ENCODE measurements at places on chromosomes 6 and 20.

GRCh38 chr20:58173930-58174707 lies 54.3 kb downstream of the ANKRD60 start:
- no peak for DNase-seq

DNA sequence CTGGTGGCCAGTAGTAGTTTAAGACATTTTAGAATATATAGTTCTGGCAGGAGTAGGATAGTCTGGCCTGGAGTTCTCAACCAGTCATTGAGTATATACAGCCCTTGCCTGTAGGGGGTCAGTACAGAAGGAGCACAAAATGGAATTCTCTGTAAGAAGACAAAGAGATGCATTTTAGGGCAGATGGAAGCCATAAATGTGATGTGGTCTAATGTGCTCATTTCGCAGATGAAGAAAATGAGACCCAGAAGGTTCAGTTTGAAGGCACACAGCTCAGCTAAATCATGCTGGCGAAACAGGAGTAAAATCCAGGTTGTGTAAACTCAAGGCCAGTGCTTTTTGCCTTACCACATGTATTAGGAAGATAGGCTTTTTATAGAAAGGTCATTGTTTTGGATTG lies 29.6 kb downstream of the QKI start:
- no peak for DNase-seq

- DNase-seq: no peak
Observed at GRCh38 chr20:36541768-36542488, 609 bp downstream of the MYL9 start.

DNA sequence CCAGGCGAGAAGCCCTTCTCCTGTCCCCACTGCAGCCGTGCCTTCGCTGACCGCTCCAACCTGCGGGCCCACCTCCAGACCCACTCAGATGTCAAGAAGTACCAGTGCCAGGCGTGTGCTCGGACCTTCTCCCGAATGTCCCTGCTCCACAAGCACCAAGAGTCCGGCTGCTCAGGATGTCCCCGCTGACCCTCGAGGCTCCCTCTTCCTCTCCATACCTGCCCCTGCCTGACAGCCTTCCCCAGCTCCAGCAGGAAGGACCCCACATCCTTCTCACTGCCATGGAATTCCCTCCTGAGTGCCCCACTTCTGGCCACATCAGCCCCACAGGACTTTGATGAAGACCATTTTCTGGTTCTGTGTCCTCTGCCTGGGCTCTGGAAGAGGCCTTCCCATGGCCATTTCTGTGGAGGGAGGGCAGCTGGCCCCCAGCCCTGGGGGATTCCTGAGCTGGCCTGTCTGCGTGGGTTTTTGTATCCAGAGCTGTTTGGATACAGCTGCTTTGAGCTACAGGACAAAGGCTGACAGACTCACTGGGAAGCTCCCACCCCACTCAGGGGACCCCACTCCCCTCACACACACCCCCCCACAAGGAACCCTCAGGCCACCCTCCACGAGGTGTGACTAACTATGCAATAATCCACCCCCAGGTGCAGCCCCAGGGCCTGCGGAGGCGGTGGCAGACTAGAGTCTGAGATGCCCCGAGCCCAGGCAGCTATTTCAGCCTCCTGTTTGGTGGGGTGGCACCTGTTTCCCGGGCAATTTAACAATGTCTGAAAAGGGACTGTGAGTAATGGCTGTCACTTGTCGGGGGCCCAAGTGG lies 5.3 kb downstream of the SNAI1 start:
- DNase-seq: no peak

- DNase-seq: no peak
Observed at GRCh38 chr20:25532971-25533391, 52.4 kb downstream of the NINL start.

GRCh38 chr6:117311726-117312125 lies 46.4 kb downstream of the VGLL2 start:
- DNase-seq: no peak

DNA sequence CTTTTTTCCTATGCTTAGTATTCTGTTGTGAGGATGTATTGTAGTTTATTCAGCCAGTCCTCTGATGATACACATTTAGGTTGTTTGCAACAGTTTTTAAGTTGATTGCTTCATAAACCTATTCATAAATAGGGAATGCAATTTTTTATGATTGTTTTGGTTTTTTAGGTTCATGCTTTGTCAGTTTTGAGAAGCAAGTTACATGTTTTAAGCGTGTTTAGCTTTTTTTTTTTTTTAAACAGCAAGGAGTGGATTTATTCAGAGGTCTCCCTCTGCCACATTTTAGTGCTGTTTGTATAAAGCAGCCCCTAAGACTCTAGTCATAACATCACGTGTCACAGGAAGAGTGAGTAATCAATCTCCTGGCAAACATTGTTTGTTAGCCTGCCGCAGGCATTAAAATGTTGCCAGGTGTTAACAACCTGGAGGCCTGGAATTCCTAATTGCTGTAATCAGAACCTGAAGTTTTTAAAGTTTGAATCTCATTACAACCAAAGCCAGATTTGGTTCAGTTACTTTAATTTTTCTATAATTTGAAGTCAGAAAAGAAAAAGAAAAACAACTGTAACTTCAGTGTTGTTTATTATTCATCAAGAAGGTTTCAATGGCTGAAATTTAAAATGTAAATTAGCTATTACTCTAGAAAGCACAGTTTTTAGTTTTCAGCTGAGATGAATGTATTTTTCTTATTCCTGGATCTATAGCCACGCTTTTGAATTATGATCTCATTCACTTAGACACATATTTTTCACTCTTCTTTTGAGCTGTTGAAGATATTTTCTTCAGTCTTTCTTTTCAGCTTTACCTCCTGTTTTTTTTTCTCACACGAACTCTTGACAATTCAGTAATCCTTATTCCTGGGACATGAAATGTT lies 59.2 kb downstream of the KCNS1 start:
- DNase-seq: no peak

GRCh38 chr20:35465976-35466375 lies 10.6 kb downstream of the CEP250 start:
- DNase-seq: no peak

DNA sequence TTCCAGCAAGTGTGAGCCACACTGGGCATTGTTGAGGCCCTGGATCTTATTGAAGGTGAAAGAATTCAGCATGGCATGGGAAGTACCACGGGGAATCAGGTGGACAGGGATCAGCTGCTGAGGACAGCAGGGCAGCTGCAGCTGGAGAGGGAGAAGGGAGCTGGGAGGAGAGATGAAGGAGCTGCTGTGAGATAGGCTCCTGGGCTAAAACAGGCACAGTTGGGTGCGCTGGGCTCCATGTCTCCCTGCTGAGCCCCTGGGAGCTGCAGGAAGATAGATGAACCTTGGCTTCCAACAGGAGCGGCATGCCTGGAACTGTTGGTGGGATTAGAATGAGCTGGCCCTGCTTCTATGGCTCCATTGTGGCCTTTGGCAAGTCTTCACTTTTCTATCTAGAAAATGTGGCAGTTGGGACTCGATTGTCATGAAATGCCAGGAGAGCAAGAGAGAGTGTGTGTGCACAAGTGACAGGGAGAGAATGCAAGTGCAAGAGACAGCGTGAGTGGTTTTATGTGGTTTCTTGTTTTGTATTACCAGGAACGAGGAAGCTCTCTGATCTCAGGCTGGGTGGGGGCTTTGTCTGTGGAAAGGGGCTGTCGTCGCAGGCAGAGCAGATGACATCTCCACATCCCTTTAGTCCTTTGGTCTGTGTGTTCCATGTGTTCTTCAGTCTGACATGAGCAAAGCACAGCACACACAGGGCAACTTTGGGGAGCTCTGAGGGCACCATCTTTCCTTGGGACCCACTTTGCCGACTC lies 20.4 kb downstream of the SNPH start:
- DNase-seq: no peak

GRCh38 chr6:44423306-44423705 lies 35.8 kb downstream of the CDC5L start:
- no peak for DNase-seq

GRCh38 chr6:38786486-38786885 lies 71.4 kb downstream of the DNAH8 start:
- no peak for DNase-seq

GRCh38 chr20:52313341-52313963 lies 121.9 kb upstream of the ZFP64 start:
- peak; percentile 72 for DNase-seq

GRCh38 chr6:44785130-44785529 lies 397.6 kb downstream of the CDC5L start:
- DNase-seq: no peak

- no peak for DNase-seq
Observed at GRCh38 chr6:12348530-12349511, 58.7 kb downstream of the EDN1 start.

GRCh38 chr6:112029045-112029822 lies 24.7 kb upstream of the CCN6 start:
- DNase-seq: peak; percentile 22

- DNase-seq: no peak
Observed at GRCh38 chr20:55947701-55948100, 57.6 kb downstream of the CBLN4 start.

DNA sequence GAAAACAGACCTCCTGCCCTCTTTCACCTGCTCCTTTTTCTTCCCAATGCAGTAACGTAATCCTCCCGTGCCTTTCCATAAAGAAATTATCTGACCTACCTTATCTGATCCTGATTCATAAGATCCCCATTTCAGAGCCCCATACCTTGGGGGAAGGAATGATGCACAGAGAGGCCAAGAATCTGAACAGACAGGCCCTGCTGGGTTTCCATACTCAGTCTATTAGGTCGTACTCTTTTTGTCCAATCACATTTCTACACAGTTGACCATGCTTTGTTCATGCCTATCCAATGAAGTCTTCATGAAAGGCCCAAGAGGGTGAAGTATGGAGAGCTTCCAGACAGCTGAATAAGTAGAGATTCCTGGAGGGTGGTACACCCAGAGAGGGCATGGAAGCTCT lies 25.3 kb downstream of the SRPK1 start:
- DNase-seq: no peak

GRCh38 chr6:142225552-142225951 lies 76.3 kb upstream of the ADGRG6 start:
- no peak for DNase-seq

DNA sequence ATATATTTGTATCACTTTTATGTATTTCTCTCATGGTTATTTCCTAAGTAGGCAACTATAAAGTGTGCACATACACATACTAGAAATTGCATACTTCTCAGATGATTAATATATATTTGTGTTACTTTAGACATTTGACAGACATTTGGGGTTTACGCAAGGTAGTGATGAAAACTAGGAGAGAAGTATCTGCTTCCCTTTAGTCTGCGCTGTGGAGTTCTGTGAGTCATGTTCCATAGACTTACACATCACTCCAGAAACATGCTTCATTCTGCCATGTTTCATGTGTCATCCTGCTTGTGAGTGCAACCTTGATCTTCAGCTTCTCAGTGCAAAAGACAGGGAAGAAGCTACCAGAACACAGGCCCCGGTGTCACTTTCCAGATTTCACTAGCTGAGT lies 200.7 kb upstream of the BMP2 start:
- DNase-seq: no peak

- DNase-seq: no peak
Observed at GRCh38 chr6:164396071-164397047, 913.0 kb downstream of the C6orf118 start.

DNA sequence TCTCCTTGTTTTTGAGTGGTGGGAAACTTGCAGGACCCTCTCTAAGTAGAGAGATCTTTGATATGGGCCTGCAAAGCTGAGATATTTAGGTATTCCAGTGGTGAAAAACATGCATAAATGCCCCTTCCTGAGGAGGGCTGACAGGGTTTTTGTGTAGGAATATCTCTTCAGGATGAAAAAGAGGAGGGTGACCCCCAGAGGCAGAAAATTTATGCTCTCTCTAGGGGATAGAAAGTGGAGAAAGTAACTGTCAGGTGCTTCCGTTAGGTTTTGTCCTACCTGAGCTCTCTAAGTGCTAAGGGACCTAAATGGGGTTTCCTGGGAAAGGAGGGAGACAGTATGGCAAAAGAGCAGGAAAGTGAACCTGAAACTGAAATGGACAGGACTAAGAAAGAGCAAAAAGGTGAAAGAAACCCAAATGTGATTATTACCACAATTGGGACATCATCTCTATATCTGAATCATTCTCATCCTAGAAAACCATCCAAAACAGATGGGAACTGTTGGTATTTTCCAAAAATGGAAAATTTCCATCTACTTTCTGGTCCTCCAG lies 2.0 kb downstream of the COL19A1 start:
- no peak for DNase-seq

DNA sequence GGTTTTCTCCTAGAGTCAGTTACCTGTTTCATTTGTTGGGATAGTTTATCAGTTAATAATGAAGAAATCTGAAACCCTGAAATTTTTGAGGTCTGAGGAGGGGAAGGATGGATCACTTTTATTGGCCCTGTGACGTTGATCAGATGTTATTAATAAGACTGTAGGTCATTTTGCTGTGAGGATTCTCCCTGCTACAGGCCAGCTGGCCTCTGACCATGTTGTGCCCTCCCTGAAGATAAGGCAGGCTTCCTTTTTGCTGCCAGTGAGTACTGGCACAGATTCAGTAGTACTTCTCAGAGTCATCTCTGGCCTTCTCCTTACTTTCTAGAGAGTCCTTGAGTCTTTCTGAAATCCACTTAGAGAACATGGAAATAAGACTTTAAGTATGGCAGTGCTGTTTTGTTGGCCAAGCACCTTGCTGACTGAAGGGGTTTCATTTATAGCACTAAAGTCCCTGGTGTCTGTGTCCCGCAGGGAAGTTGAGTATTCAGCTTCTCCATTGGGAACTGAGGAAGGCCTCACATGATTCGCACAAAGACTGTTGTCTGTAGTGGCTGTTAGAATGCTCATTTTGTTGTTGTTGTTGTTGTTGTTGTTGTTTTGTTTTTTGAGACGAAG lies 202.6 kb downstream of the DTNBP1 start:
- no peak for DNase-seq

DNA sequence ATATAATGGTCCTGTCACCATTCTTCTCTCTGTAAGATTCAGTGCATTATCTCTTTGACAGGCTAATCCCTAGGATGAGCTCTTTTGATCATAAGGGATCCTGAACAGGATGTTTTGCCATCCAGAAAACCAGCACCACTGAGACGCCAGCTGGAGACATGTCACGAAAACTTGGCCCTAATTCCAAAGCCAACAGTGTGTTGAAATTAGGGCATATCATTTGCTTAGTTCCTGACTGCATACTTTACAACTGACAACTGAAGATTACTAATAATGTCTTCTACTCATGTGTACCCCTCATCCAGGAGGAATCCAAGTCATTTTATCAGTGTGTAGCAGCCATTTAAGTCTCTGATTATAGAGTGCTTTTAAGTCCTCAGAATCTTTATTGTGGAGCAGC lies 243.6 kb downstream of the KCNQ5 start:
- DNase-seq: no peak

DNA sequence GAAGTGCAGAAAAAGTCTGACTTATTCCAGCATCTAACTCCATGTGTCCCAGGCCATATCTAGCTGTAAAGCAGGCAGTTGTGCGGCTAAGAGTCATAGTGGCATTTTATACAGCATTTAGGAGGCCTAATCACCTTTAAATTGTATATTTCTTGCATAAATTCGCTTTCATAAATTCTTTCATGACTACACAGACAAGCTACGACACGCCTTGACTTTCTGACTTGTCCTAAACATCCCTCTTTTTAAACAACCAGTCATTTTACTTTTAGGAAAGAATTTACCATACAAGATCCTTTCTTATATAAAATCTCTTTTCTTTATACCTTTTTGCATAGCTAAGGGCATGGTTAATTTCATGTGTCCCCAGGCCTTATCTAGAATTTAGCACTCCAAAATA lies 81.7 kb upstream of the THBS2 start:
- DNase-seq: no peak

GRCh38 chr6:142481466-142481865 lies 179.7 kb downstream of the ADGRG6 start:
- no peak for DNase-seq

- no peak for DNase-seq
Observed at GRCh38 chr20:34536798-34537394, 20.7 kb downstream of the DYNLRB1 start.
